NB4 (cell line): ENCODE measurements at places on chromosomes 3 and 15.

DNA sequence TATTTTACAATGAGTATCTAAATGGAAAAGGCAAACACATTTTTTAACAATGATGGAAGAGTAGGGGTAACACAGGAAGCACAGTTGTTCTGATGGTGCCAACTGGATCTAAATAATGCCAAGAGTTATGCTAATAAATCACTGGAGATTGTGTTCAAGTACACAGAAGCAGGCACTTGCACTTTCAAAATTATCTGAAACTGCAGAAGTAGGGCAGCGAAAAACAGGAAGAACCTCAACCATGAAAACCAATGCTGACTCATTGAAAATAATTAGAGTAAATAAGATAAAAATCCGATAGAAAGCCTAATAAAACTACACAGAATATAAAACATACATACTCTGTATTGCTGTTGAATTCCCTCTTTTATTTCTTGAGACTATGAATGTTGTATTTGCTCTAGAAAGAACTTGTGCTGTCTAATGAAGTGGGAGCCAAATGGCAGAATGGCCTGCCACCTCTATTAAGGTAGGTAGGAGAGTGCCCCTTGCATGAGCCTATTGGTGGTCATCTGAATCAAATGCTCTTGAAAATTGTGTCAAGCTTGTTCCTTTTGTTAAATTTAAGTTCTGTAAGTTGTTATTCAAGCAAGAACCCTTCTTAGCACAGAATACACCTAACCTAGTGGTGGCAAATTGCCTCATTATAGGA, 93.7 kb downstream of the ABI3BP start:
- peak; percentile 8 for DNase-seq

DNA sequence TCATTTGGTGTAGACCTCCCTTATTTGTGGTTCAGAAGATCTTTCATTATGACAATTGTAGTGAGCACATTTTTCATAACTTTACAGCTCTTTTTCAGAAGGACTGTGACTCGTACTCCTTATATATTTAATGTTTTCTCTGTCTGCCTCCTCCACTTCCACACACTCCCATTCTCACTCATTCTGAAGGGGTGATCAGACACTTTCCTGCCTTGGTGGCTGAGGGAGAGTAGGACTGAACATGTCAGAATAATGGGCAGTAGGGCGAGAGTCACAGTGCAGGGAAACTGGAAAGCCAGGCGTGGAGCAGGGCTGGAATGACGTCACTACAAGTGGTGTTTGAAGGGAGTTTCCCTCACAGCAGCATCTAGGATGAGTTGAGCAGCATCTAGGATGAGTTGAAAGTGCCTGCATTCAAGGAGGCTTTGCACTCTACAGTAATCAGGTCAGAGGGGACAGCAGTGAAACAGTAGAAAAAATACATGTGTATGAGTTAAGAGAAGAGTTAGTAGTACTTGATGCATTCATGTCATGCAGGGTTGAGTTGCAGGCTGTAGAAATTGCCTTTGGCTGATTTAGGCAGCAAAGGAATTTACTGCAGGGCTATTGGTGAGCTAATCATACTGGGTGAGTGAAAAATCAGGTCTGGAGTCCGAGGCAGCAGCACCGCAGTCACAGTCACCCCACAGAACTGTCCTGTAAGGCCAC, 36.3 kb upstream of the FBXL22 start:
- DNase-seq, result no peak

DNA sequence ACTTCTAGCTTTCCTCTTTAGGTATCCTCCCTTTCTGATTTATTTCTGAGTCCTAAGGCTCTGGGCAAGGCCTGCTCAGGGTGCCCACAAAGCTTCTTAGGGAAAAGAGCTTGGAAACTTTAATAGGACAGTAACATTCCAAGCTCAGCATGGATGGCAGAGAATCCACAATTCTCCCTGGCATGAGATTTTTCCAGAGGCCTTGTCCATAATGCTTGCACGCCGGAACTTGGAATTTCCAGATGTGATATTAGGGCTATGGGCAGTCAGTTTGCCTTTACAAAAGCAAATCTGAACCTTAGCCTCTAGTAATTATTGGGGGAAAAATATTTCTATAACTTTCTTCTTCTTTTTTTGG, 139.0 kb upstream of the RBMS3 start:
- DNase-seq, result no peak

- DNase-seq, result no peak
Observed at GRCh38 chr3:37701734-37702433, 159.8 kb upstream of the CTDSPL start.

- DNase-seq, result no peak
Observed at GRCh38 chr3:34000301-34000700, 201.9 kb downstream of the PDCD6IP start.

GRCh38 chr15:57321485-57321884, 54.8 kb upstream of the CGNL1 start:
- no peak for DNase-seq

DNA sequence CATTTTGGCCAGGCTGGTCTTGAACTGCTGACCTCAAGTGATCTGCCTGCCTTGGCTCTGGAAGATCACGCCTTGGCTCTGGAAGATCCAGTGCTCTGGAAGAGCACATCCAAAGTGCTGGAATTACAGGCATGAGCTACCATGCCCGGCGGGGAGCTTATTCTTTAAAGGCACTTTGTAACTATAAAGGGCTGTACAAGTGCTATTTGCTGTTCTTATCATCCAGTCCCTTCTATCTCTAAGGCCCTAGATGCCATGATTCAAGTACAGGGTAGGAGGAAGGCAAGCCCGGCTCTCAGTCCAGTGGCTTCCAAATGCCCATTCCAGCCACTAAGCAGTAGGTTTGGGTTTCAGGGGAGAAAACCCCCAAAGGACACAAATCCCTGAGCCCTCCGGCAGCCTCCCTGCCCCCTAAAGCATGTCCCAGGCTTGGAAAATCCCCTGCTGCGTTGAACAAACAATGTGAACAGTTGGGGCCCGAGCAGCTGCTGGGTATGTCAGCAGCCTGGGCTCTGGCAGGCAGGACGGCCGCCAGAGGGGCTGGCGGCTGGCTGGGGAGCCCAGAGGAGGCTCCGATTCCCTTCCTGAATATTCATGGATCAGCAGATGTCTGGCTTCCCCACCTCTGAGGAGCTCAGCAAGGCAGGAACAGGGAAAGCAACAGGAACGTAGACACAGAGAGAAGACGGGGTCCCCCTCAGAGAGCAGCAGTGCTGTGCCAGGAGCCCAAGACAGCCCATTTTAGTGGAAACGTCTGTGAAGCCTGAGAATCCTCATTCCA, 7.7 kb downstream of the IGDCC4 start:
- DNase-seq, result no peak

DNA sequence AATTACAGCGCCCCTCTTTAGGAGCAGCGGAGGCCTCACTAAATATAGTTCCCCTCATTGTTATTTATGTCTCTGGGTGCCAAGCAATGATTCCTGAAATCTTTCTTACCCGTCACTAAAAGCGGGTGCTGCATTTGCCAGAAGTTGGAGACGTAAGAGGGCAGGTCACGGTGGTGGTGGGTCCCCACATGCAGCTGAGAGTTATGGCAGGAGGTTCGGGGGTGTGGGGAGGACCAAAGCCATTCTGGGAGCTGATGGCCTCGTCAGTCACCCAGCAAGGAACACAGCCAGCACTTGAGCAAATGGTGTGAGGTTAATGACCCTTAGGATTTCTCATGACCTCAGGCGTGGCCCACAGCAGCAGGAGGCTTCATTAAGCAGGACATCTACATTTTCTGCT, 129.2 kb downstream of the RAB11A start:
- DNase-seq, result no peak

DNA sequence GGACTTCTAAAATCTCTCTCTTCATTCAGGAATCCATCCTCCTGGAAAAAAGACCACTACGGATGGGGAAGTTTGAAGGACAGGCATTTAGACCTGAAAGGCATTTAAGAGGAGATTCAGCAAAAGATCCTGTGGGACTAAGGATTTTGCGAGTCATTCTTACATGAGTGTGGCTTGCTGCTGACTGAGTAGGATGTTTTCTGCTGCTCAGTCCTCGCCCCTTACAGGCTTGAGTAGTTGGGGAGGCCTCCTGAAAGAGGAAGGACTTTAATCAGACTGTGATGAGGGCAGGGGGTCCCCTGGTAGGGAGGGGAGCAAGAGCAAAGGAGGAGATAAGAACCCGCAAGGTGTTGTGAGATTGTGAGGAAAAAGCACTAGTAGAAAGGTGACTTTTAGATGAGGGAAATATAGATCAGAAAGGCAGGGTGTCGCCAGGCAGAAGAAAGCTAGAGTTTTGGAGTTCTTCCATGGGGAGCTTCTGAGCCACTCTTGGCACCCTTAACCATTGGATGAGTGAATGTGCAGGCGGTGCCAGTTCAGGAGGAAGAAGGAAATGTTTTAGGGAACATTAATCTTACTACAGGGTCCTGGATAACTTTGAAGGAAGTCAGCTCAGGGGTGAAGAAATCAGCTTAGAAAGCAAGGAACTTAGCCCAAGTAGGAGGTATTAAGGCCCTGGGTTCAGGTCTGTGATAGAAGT, 171.1 kb downstream of the RORA start:
- no peak for DNase-seq

DNA sequence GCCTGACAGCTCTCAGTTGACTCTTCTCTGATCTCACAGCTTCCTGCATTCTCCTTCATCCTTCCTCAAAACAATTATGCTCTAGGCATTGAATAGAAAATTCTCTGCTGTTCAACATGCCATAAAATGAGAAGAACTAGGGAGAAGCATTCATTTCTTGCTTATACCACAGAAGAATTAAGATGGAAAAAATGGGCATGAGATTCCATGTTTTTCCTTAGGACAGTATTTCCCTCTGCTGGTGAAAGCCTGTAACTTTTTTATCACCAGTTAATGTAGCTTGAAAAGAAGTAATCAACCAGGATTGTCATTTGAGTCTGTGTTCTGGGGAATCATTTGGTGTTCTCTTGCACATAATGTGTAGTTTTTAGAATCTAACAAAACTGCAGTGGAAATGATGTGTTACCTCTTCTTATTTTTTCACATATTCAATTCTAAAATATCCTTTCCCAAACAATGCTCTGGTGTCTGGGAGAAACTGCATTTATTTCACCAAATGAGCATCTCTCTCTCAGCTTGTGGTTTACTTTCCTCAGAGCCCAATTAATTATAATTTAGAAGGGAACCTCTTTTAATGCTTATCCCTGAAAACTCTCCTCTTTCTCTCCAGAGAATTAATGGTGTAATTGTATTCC, 92.8 kb upstream of the DCBLD2 start:
- DNase-seq, result peak; percentile 9

DNA sequence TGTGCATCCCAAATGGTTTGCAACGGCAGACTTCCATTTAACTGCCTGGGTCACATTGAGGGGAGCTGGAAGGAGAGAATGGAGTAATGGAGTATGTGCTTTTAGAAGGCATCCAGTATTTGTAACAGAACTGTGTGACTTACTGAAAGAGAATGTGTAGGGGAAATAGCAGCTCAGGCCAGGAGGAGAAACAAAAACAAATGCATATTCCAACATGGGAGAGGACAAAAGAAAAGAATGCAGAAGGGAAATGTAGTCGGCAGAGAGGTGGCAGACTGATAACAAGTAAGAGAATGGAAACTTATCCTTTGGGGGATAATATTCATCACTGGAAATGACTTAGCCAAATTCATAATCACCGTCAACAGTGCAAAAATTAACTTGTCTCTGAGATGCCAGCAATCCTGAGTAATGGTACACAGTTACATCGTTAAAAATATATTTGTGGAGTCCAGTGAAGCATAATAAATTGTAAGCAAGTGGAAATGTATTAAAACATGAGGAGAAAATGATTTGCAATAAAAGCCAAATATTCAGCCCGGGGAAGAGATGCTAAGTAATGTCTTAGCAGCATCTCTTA, 294.9 kb upstream of the SGO1 start:
- no peak for DNase-seq

- DNase-seq, result no peak
Observed at GRCh38 chr3:156563900-156564682, 9.2 kb upstream of the SSR3 start.

- DNase-seq, result no peak
Observed at GRCh38 chr15:96565266-96565665, 234.8 kb downstream of the NR2F2 start.

GRCh38 chr15:95522533-95522932, 808.0 kb upstream of the NR2F2 start:
- no peak for DNase-seq

- DNase-seq, result peak; percentile 81
Observed at GRCh38 chr3:98778852-98779413, 15.8 kb downstream of the ST3GAL6 start.

DNA sequence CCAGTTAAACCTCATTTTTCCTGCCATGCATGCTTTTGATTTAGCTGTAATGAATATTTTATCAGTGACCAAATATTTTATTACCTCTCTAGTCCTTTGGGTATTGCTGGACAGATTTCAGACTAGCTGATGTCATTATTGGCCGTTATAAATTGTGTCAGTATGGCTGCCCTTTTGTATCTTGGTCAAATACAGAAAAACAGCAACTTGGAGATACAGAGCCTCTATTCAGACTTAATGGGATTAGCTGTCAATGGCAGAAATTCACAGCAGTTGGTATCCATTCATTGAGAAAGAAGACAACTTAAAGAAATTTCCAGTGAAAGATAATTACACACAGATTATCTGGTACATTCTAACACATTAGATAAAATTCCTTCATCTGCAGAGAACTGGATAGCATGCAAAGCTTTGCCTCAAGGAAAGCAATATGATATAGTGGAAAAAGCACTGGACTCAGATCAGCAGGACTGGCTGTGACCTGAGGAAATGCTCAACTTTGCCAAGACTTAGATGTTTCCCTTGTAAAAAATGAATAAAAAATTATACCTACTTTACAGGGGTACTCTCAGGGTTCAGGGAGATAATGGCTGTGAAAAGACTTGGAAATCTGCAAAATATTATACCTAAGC, 20.8 kb downstream of the COL6A6 start:
- no peak for DNase-seq

GRCh38 chr15:71451130-71451529, 335.9 kb downstream of the THSD4 start:
- DNase-seq, result no peak

- DNase-seq, result no peak
Observed at GRCh38 chr3:154227531-154227930, 96.8 kb downstream of the DHX36 start.

DNA sequence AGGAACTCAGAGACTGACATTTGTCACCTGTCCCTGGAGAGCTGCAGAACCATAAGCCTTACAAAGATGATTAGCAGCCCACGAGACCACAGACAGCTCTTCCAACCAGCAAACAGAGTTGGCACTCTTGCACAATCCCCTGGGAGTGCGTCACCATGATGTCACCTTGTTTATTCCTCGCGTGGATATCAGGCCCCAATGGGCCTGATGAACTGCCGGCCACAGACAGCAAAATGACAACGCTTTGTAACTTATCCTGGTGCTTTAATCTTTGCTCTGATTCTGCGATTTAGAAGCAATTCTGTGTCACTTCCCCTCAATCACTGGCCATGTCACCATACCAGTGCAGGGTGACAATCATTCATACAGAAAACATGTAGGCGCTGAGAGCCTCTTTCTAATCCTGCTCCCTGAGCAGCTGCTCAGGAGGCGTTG, 89.2 kb downstream of the TAMM41 start:
- peak; percentile 74 for DNase-seq

- DNase-seq, result no peak
Observed at GRCh38 chr15:75583701-75584100, 4.6 kb upstream of the PTPN9 start.

DNA sequence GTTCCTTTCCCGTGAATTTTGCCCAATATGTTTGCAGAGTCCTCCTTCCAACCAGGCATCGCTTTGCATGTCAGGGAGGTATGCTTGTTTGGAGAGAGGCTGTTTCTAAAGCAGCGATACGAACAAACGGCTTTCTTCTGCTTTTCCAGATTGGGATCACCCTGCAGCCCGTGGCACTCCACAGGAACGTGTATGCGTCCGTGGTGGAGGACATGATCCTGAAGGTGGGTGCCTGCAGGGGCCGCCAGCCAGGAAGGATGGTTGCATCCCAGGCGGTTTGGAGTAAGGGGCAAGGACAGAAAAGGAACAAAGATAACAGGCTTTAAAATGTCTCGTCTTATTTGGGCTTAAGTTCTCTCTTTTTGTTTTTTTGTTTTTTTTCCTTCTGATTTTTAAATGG, 17.5 kb downstream of the MAP6D1 start:
- no peak for DNase-seq
